ENCODE measurements at places on chromosomes 4 and X. TPM values are rescaled to one million over a fixed set of nuclear protein-coding genes. Genes with fewer than 3 reads are reported as not detected.

Gene PAK3
- total RNA-seq: 2.6 TPM

Gene RAB33A
- total RNA-seq: 0.42 TPM

Gene PACRGL
- 14.6 TPM for total RNA-seq

GRCh38 chr4:27010334-27010940 lies 149.8 kb downstream of the STIM2 start:
- peak; percentile 79 for DNase-seq

GRCh38 chrX:21989384-21989783 lies 42.7 kb upstream of the PHEX start:
- DNase-seq: no peak

DNA sequence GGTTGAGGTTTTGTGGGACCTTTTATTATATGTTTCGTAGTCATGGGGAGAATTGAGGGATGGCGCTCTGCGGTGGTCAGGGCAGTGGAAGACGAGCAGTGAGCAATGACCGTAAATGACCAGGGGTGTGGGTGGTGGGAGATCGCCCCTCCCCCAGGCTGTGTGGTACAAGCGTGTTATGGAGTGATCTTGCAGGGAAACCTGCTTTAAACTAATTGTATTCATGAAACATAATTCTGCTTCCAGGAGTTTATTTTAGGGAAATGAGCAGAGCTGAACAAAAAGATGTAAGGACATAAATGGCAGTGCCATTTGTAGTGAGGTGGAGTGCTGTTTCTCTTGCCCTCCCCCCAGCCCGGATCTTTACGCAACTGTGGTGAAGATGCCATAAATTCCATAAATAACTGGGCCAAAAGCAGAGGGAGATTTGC lies 20.2 kb downstream of the GYG2 start:
- no peak for DNase-seq

Gene CT45A2
- total RNA-seq: not detected

DNA sequence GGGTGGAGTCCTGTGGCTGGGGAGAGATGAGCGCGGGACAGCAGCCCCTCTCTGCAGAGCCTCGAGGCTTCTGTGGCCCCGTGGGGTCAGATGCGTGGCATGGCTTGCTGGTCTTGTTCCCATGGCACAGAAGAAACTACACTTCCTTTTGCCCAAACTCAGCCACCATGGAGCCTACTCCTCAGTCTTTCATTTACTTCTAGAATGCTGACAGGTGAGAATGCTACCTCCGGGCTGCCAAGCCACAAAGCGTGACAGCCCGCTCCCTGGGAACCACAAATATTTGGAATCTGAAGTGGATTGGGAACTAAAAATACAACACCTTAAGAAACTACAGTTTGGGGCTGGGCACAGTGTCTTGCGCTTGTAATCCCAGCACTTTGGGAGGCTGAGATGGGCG lies 98.0 kb downstream of the TRAPPC11 start:
- DNase-seq: no peak

DNA sequence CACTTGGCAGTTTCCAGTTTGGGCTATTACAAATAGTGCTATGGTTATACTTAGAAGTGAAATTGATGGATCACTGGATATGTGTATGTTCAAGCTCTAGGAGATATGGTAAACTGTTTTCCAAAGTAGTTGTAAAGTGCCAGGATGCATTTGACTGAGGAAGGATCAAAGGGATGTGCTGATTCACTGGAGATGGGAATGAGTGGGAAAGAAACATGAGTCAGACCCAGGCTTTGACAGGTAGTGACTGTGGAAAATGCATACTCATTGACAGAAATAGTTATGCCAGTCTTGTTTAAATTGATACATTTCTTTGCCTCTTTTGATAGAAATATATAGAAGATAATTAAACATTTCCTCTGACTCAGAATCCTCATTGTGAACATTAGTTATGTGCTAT lies 77.9 kb downstream of the CEP135 start:
- peak; percentile 77 for DNase-seq

Gene GRID2
- not detected for total RNA-seq

DNA sequence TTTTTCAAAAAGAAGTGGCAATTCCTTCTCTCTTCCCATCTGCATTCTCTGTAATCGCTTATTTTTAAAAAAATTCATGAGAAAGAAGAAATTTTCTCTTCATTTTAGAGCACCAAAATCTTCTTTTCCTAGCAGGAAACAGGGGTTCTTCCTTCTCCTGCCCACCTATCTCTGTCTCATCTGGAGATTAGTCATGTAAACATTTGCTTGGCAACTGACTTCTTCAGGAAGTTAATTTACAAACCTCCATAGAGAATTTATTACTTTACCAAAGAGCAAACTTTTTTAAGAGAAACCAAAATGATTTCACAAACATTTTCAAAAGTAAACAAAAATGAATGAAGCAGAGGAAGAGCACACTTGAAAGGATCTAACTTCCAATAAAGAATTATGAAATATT lies 13.5 kb downstream of the TTC29 start:
- no peak for DNase-seq

GRCh38 chrX:40877887-40878286 lies 142.5 kb upstream of the MED14 start:
- DNase-seq: peak; percentile 47

- DNase-seq: no peak
Observed at GRCh38 chrX:137313627-137314026, 252.3 kb upstream of the ZIC3 start.

DNA sequence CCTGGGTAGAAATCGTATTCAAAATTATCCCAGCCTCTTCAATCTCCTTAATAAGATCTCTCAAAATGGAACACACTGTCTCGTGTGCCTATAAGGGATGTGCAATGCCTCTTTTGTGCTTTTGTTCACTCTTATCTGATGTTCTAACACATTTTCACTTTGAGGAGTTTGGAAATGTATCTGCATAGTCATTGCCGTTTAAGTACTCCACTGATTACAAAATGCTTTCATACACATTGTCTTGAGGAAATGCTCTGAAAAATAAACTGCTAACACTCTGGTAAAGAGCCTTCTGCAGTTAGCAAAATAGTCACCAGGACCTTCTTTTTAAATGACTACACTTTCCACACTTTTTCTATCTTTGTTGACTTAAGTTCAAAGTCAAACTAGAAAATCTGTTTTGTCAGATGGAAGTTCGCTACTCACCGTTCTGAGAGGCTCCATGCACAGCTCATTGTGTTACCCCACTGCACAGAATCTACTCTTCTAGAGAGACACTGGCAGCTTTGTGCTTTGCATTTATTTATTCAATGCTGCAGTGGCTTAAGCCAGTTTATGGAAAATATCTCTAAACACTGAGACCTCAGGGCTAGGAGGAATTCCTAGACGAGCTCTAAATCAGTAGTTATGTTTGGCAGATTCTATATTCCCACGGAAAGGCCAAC lies 159.0 kb downstream of the CHIC2 start:
- DNase-seq: no peak

DNA sequence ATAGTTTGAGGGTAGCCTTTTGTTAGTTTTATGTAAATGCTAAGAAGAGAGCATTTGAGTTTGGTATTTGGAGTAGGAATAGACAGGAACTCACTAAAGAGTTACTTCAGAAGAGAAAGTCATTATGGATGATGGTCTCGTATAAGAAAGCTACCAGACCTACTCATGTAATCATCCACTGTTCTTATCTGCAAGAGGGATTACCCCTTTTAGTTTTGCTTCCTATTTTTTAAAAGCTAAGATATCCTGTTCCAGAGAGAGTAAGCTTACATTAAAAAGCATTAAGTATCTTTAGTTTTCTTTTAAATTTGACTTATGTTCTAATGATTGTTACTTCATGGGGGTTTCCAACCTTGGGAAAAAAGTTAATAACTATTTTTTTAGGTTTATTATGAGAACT lies 12.5 kb upstream of the ART3 start:
- no peak for DNase-seq

GRCh38 chrX:66384722-66385121 lies 220.7 kb downstream of the HEPH start:
- DNase-seq: no peak

Gene KIAA1210
- not detected for total RNA-seq

Gene FGG
- 0.19 TPM for total RNA-seq

Gene BANK1
- total RNA-seq: 0.09 TPM

Gene AWAT2
- total RNA-seq: 1.2 TPM

Gene COL25A1
- total RNA-seq: 0.14 TPM

DNA sequence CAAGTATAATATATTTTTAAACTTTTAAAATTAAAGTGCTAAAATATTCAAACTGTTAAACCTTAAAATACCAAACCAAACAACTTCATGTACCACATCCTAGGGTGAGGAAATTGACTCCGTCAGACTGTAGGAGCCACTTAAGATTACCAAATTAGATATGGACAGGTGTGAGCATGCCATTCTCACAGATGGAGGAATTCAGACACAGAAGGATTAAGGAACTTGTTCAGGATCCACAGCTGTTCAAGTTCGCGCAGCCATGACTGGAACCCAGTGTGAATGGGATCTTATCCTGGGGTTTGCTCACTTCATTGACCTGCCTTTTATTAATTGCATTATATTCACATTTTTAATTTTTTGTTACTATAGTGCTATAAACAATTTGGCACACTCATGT lies 224.9 kb upstream of the PCDH7 start:
- no peak for DNase-seq

DNA sequence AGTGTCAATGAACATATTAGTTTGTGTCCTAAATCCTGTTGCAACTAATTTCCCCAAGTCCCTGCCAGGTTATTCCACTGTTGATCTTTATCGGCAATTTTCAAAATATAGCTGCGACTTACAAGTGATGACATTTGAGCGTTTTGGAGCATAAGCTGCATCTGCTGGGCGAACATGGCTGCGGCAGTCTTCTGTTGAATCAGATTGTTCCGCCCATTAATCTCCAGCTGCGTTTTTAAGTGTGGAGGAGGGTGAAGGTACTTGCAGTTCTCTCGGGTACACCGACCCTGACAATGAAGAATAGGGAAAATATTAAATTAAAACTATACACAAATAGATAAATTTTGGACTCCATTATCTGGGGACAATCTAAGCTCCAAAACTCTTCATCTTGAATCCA lies 82.7 kb downstream of the MBNL3 start:
- no peak for DNase-seq

DNA sequence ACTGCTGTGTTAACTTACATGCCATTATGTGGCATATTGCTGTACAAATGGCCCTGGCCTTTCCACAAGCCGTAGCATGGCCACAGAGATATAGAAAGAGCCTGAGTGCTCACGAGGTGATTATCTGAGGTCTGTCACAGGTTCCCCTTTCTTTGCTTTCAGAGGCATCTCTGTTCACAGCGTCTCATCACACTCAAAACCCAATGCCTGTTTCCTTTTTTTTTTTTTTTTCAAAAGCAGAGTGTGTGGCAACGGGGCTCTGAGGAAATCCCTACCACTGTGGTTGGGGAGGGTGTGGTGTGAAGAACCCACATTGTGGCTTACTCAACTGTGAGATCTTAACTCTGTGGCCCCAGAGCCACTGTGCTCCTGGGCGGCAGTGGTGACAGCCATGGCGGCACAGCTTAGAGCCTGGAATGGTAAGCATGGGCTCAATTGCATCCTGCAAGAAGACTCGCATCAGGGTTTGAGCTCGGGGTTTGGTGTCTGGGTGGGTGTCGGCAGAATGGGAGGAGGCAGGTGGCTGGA lies 30.8 kb downstream of the RTL5 start:
- DNase-seq: no peak

DNA sequence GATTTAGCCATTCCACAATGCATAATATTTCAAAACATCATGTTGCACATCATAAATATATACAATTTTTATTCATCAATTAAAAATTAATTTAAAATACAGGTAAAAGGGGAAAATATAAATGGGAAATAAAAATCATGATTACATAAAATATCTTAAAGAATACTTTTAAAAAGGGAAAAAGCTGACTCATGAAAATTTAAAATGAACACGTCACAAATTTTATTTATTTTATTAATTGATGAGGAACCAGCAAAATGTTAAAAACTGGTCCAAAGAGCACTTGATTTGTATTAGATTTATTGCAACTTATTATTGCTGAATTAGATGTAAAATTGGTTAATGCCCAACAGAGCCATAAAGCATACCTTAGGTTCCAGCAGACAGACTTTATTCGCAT lies 78.5 kb upstream of the ANK2 start:
- no peak for DNase-seq

- no peak for DNase-seq
Observed at GRCh38 chr4:83851261-83852084, 315.6 kb downstream of the GPAT3 start.

GRCh38 chr4:56255820-56256219 lies 131.5 kb downstream of the AASDH start:
- DNase-seq: peak; percentile 3

GRCh38 chr4:34250562-34250961 lies 1993.8 kb downstream of the ARAP2 start:
- no peak for DNase-seq

DNA sequence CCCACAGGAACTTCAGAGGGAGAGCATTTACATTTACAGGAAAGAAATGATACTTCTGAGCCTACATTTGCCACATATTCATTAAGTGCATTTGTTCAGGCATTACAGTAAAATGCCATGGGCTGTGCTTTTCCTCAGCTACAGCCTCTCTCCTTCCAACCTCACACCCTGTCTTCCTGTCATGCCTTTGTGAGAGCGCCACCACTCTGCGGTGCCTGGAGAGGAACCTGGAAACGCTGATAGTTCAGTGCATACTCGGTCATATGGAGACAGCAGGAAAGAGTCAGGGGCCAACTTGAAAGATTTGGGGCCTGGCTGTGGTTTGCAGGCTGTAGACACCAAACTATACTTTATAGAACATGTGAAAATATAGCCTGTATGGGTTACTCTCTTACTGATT lies 40.5 kb downstream of the NFKB1 start:
- no peak for DNase-seq

GRCh38 chr4:146477054-146477453 lies 44.7 kb downstream of the SLC10A7 start:
- peak; percentile 70 for DNase-seq

Gene NR3C2
- 9.9 TPM for total RNA-seq

DNA sequence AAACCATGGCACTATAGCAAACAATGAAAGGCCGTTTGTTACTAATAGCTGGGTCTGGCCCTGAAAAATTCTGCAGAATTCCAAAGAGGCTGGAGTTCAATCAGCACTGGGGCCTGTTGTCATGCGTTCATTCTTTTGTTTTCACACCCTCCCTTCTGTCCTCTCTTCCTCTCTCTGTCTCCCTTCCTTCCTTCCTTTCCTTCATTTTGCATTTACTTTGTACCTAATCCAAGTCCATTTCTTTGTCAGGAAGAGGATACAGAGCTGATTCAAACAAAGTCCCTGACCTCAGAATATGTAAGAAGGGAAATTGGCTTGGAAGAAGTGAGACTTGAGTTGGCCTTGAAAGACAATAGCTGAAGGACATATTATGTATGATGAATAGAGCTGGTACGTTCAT lies 119.6 kb upstream of the LDB2 start:
- peak; percentile 81 for DNase-seq

Gene GYG2
- total RNA-seq: 0.68 TPM

DNA sequence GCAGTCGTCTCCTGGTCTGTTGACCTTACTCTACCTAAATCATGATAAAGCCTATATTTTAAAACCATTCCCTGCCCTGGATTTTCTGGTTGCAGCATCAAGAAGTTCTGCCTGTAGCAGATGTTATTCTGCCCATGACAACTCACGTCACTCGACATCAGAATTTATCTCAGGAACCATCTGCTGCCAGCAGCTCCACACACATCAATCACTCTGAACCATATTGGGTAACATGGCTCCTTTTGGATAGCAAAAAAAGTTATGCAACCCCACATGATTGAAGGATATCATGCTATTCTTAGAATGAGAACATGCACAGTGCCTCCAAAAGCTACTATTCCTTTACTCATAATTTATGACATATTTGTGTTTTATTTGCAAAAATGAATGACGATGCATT lies 341.4 kb downstream of the DHRSX start:
- DNase-seq: no peak

- DNase-seq: no peak
Observed at GRCh38 chr4:77432717-77433417, 172.8 kb upstream of the CXCL13 start.
